ENCODE measurements at places on chromosomes 5 and 9. TPM values are rescaled to one million over a fixed set of nuclear protein-coding genes. Genes with fewer than 3 reads are reported as not detected.

- no peak for DNase-seq
Observed at GRCh38 chr9:115328677-115329076, 210.7 kb upstream of the TNC start.

The RPL37 gene
- 489 TPM for total RNA-seq

The IFNA10 gene
- total RNA-seq: not detected

The SPATA31A3 gene
- not detected for total RNA-seq

The PPIC gene
- total RNA-seq: 21.6 TPM

Measured in vagina (tissue), 2 donors.